Breast epithelium (tissue), 4 donors: ENCODE measurements at places on chromosomes 16 and 17. TPM values are rescaled to one million over a fixed set of nuclear protein-coding genes. Genes with fewer than 3 reads are reported as not detected.
A peak's percentile ranks its signal among the peaks of the same experiment; 100 is the strongest.

DNA sequence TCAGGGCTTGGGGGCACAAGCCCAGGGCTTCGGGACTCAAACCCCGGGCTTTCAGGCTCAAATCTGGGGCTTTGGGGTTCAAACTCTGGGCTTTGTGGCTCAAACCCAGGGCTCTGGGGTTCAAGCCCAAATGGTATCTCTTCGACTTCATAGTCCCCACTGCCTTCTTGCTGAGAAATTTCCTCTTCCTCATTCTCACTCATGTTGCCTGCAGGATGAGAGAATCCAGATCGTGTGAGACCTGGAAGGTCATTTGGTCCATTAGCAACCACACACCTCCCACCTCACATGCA lies 576 bp downstream of the ZNF768 start:
- no peaks in the 10 kb centered on the region for H3K27me3 ChIP-seq
- peak overlapping the region; percentile 76 for H3K4me3 ChIP-seq
- H3K4me1 ChIP-seq = peaks cover 10% of the 10 kb centered on the region
- DNase-seq = no peak
- peak overlapping the region; percentile 97 for H3K27ac ChIP-seq

DNA sequence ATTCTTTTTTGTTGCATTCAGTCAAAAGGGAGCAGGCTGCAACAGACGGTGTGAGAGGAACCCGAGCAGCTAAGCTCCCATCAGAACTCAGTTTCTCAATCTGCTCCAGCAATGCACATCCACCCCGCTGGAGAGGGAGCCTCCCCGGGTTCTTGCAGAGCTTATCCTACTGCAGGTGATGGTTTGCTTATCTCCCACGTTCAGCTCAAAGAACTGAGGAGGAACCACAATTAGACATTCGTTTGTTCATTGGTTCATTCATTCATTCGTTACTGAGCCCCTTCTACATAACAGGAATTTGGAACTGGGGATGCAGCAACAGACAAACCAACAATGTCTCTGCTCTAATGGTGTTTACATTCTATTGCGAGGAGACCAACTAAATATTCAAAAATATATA lies 22.2 kb upstream of the ALOX15 start:
- no peaks in the 10 kb centered on the region for H3K36me3 ChIP-seq
- no peak overlapping the region for H3K4me3 ChIP-seq
- no peak for DNase-seq

Gene SPNS3
- total RNA-seq = not detected

Gene CIBAR2
- not detected for total RNA-seq

- H3K4me3 ChIP-seq = no peak overlapping the region
- H3K27me3 ChIP-seq = no peaks in the 10 kb centered on the region
- H3K36me3 ChIP-seq = no peaks in the 10 kb centered on the region
- no peaks in the 10 kb centered on the region for H3K4me1 ChIP-seq
- H3K27ac ChIP-seq = no peak overlapping the region
Measured at GRCh38 chr17:3222505-3222904, 15.0 kb downstream of the OR1A1 start.

Gene CLEC19A
- 0.29 TPM for total RNA-seq

Gene ZNF385C
- total RNA-seq = 0.66 TPM

Gene CES3
- total RNA-seq = 0.29 TPM

Gene WIPI1
- total RNA-seq = 65.1 TPM

- H3K4me3 ChIP-seq = no peak overlapping the region
- DNase-seq = no peak
- no peaks in the 10 kb centered on the region for H3K4me1 ChIP-seq
- H3K27me3 ChIP-seq = no peaks in the 10 kb centered on the region
Measured at GRCh38 chr17:49866882-49867413, 19.1 kb upstream of the TAC4 start.

GRCh38 chr17:32494621-32495358 lies 8.0 kb downstream of the CDK5R1 start:
- no peak overlapping the region for H3K4me3 ChIP-seq
- H3K27ac ChIP-seq = no peak overlapping the region
- H3K36me3 ChIP-seq = no peaks in the 10 kb centered on the region
- H3K4me1 ChIP-seq = no peaks in the 10 kb centered on the region

DNA sequence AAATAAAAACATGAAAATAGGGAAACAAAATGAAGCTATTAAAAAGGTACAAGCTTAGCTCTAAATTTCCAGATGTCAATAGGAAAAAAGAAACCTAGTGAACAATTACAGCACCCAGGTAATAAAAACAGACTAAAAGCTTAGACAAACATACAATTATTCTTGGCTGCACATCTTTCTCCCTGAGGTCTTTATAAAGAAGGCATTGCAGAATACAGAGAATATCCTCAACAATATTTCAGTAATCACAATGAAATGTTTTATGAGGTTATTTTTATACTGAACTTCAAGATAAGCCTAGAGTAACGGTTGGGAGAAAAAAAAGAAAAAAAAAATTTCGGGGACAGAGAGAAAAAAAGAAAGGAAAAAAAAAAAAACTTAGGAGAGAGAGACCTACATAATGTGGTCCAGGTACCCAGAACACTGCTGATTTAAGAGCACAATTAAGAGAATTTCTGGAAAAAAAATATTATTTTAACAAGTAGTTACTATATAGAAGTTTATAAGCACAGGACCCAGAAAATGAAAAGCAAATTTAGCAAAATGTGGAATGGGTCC lies 26.5 kb downstream of the KANSL1 start:
- no peaks in the 10 kb centered on the region for H3K27me3 ChIP-seq
- H3K27ac ChIP-seq = no peak overlapping the region
- no peak overlapping the region for H3K4me3 ChIP-seq
- H3K4me1 ChIP-seq = no peaks in the 10 kb centered on the region
- no peaks in the 10 kb centered on the region for H3K36me3 ChIP-seq

- no peaks in the 10 kb centered on the region for H3K4me1 ChIP-seq
- peak; percentile 63 for DNase-seq
- H3K27ac ChIP-seq = peak overlapping the region; percentile 91
Measured at GRCh38 chr17:82636626-82637598, 11.3 kb downstream of the WDR45B start.

GRCh38 chr16:85563515-85564276 lies 49.4 kb upstream of the GSE1 start:
- no peaks in the 10 kb centered on the region for H3K36me3 ChIP-seq
- H3K27ac ChIP-seq = peak overlapping the region; percentile 64
- no peak overlapping the region for H3K4me3 ChIP-seq
- DNase-seq = no peak
- no peaks in the 10 kb centered on the region for H3K27me3 ChIP-seq

DNA sequence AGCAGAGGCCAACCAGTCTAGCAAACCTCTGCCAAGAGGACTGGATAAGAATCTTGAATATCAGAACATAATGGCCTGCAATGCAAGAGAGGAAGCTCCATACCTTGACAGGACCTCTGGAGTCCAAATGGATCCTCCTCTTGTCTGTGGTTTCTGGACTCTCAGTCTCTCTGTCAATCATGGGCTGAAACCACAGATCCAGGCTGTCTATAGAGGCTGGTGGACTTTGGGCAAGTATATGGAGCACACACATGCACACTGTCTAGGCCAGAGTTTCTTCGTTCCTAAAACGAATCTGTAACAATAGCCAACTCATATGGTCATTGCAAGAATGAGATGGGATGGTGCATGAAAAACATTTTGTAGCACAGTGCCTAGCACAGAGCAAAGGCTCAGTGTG lies 37.7 kb downstream of the NLRC5 start:
- no peaks in the 10 kb centered on the region for H3K36me3 ChIP-seq
- no peaks in the 10 kb centered on the region for H3K4me1 ChIP-seq
- no peak overlapping the region for H3K27ac ChIP-seq
- DNase-seq = no peak
- no peak overlapping the region for H3K4me3 ChIP-seq

Gene DNAAF8
- 1.3 TPM for total RNA-seq

GRCh38 chr17:79330696-79331095 lies 256.1 kb downstream of the ENGASE start:
- peaks cover 97% of the 10 kb centered on the region for H3K27me3 ChIP-seq
- no peaks in the 10 kb centered on the region for H3K36me3 ChIP-seq
- H3K4me3 ChIP-seq = no peak overlapping the region
- H3K4me1 ChIP-seq = no peaks in the 10 kb centered on the region
